Stimulated activated CD4-positive, alpha-beta T cell treated with anti-CD3 and anti-CD28 coated beads, TNF-alpha, amount 100 ng/mL, for 24 hours (primary cell): ENCODE measurements at places on chromosomes 11 and 22.

- DNase-seq, result no peak
Observed at GRCh38 chr11:45918331-45918941, 759 bp upstream of the PEX16 start.

- no peak for DNase-seq
Observed at GRCh38 chr11:17751558-17751957, 17.0 kb downstream of the KCNC1 start.

DNA sequence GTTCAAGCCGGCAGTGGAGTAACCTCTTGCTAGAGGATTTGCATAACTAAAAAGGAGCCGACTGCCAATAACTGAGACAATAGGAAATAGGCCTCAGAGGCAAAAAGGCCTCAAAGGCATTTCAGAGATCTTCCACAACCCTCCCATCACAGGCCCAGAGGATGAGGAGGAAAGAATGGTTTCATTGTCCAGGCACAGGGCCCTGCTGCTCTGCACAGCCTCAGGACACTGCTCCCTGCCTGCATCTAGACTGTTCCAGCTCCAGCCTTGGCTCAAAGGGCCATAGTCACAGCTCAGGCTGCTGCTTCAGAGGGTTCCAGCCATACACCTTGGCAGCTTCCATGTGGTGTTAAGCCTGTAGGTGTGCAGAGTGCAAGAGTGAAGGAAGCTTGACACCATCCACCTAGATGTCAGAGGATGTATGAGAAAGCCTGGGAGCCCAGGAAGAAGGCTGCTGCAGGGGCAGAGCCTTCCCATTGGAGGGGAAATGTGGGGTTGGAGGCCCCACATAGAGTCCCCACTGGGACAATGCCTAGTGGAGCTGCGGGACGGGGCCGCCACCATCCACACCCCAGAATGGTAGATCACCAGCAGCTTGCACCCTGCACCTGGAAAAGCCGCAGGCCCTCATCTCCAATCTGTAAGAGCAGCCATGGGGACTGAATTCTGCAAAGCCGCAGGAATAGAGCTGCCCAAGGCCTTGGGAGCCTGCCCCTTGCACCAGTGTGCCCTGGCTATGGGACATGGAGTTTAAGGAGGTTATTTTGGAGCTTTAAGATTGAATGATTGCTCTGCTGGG lies 8.2 kb upstream of the LRP5 start:
- DNase-seq, result no peak

- DNase-seq, result no peak
Observed at GRCh38 chr11:15884141-15884540, 472.2 kb downstream of the SOX6 start.

GRCh38 chr22:28143241-28143865 lies 224.3 kb upstream of the PITPNB start:
- no peak for DNase-seq

DNA sequence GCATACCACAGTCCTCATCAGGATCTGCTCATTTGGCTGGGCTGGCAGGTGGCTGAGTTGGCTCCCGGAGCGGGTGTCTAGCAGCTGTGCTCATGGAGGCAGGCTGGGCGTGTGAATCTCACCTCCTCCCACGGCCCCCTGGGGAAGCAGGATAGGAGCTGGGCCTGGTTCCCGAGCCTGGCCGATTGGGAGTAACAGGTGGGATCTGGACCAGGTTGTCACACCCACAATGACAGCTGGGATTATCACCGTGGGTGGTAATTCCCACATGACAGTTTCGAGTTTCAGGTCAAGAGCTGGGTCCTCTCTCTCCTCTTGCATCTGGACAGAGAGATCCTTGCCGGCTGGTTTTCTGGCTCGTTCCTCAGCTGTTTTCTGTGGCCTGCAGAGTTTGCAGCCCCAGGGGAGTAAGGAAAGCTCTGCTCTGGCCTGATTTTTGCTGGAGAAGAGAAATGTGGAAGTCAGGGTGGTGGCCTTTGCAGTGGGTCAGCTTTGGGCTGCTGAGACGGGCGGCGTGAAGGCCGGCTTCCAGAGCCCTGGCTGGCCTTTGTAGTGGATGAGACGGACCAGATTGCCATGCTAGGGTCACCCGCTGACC lies 57.0 kb downstream of the BCR start:
- no peak for DNase-seq

GRCh38 chr11:84882056-84882455 lies 745.1 kb downstream of the DLG2 start:
- no peak for DNase-seq

DNA sequence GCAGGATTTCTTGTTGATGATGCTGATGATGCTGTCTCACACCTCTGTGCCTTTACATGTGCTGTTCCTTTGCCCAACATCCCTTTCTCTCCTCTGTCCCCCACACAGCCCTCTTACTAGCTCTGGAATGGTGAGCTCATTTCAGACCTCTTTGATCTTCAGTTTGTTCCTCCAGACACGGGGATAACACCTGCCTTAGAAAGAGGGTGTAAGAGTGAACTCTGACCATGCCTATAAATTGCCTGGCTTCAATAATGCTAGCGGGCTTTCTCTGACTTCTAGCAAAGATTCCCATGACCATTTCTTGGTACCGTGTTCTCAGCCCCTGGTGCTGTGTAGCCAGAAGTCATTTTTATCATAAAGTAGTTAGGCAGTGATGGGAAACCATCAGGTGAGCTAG lies 55.9 kb upstream of the DRD2 start:
- no peak for DNase-seq

DNA sequence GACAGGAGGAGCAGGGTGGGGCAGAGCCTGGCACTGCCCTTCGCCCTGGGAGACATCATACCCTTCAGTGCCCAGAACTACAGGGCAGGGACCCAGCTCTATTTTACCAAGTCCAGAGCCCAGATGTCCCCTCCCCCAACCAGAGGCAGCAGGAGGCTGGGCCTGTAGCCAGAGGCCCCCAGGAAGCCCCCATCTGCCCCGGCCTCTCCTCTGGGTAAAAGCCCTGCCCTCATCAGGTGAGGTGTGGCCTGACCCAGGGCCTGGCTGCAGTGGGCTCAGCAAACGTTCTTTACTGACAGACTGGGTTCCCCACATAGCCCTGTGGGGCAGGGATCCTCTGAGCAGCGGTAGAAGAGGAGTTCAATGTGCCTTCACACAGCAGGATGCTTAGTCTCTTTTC lies 51.8 kb upstream of the SLC22A12 start:
- DNase-seq, result no peak

GRCh38 chr11:76760236-76760635 lies 22.9 kb upstream of the TSKU start:
- no peak for DNase-seq

- no peak for DNase-seq
Observed at GRCh38 chr11:105074166-105074530, 29.0 kb upstream of the CARD16 start.

DNA sequence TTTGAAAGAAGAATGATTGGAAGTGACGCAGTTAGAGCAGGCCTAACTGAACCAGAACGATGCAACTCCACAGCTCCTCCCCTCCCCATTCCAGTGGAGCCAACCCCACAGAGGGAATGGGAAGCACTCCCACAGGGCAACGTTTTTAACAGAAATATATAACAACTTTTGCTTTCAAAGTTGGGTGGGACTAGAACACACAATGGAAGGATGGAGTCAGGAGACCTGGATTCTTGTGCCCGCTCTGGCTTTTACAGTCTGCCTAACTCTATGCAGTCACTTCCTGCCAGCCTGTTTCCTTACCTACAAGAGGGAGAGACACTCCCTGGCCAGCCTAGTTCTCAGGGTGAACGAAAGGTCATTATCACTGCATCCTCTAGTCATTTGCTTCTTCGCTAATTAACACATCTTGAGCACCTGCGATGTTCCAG lies 75.5 kb downstream of the PACSIN2 start:
- DNase-seq, result no peak

GRCh38 chr11:134738581-134738980 lies 326.5 kb upstream of the B3GAT1 start:
- DNase-seq, result no peak

DNA sequence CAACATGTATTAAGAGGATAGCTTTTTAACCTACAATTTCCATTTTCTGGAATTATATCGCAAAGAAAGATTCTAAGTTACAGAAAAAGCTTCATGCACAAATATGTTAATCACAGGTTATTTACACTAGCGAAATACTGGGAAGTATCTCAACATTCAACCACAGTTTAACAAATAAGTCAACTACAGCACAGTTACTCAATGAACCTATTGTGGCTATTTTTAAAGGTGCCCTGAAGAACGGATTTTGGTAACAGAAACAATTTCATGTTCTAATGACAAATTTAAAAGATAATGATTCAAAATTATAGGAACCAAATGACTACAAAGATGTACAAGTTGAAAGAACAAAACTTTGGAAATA lies 51.2 kb downstream of the SYN3 start:
- no peak for DNase-seq

GRCh38 chr11:1888811-1889210 lies 2.9 kb downstream of the PRR33 start:
- DNase-seq, result no peak

DNA sequence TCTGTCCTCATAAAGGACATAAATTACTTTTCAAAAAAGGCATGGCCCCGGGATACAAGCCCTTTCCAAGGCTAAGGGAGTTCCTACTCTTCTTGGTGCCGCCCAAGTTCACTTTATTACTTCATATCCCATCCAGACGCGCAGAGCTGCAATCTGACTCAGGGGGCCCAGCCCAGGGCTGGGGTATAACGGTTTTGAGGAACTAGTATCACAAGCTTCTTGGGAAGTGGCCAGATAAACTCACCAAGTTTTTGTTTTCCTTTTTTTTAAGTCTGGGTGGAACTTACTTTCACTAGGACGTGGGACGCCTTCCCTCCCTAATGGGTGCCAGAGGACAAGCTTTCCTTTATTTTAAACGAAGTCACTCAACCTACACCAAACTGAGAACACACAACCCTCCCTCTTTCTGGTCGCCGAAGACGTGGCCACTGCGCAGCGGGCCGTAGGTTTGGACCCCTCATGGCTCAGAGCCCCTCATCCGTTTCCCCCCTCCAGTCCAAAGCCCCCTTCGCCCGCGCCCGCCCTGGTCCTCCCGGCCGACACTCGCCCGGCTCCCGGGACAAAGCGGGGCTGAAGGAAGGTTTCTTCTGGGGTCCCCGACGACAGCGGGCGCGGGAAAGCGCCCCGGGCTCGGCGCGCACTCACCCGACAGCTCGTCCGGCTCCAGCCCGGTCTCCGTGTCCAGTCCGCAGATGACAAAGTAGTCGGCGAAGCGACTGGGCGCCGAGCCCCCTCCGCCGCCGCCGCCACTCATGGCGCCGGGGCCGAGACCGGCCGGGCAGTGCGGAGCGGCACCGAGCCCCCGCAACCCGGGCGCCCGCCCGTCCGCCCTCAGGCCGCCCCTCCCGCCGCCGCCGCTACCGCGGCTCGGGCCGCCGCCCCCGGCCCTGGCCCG lies 587 bp downstream of the DENND5A start:
- DNase-seq, result no peak

DNA sequence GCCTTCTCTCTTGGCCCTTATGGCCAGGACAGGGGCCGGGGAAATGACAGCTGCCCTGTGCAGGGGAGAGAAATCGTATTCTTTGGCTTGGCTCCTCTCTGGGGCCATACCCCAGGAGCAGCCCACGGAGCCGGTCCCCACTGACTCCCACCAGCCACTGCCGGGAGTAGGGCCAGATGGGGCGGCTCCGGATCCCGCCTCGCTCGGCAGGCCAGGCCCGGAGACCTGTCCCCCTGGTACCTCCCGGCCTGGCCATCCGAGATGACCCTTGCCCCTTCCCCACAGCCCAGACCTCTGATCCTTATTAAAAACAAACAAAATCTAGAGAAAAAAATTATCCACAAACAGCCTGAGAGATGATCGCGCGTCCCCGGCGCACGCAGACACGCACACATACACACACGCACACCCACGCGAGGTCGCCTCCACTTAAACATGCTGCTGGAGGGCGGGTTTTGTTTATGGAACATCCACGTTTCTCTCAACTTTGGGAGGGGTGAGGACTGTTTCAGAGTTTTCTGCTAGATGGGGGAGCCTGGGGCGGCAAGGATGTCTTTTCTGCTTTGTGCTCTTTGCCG lies 59.1 kb downstream of the IGLL1 start:
- no peak for DNase-seq

DNA sequence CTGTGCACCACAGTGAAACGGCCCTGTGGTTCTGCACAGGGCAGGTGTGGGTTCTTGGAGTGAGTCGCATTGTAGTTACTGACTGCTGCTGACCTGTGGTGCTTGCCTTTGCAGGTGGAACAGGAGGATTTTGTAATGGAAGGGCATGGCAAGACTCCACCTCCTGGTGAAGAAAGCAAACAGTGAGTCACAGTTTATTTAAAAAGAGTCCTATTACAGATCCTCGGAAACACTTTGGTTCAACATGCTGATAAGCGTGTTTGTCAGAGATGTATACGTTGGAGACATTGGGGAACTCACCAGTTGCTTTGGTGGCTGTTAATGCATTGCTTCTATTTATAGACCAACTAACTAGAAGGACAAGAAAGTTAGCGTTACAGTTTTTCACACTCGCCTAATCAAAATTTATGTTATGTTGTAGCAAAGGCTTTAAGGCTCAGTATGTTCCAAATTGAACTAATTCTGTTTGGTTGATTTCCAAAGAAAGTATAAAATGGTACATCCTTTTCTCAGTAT lies 21.7 kb upstream of the TNRC6B start:
- no peak for DNase-seq

DNA sequence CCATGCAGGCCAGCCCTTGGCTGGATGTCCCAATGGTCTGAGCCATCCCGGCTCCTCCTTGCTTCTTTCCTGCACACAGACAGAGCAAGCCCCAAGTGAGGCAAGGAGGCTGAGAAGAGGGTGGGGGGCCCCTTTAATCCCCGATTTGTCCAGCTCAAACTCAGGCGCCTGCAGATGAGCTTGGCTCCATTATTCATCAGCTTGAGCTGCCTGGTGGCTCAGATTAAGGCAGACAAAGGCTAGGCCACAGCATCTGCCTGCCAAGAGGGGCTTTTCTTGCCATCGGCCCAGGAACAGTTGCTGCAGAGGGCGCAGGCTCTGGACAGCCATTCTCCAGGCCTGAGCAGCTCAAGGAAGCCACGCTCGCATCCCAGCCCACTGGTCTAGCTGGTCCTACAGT lies 35.4 kb downstream of the LMO1 start:
- DNase-seq, result no peak

DNA sequence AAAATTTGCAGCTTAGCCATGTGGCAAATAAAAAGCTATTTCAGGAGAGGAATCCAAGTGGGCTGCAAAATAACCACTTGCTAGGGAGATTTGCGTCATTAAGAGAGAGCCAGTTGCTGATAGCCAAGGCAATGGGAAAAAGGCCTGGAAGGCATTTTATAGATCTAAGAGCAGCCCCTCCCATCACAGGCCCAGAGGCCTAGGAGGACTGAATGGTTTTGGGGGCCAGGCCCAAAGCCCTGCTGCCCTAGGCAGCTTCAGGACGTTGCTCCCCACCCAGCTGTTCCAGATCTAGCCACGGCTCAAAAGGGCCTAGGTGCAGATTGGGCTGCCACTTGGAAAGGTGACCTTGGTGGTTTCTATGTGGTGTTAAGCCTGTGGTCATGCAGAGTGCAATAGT lies 169.0 kb downstream of the AASDHPPT start:
- no peak for DNase-seq
